ENCODE measurements at places on chromosomes 7 and 10. TPM values are rescaled to one million over a fixed set of nuclear protein-coding genes. Genes with fewer than 3 reads are reported as not detected.

The INMT gene
- total RNA-seq: 0.03 TPM

The FFAR4 gene
- 0.06 TPM for total RNA-seq

The MRPL32 gene
- total RNA-seq: 73.4 TPM

The NPC1L1 gene
- 0.06 TPM for total RNA-seq

Measured in A549 treated with AZD2906 at 1 μM for 4 hours (cell line).